ENCODE measurements at places on chromosomes 5 and 9.

GRCh38 chr9:23447166-23447565 is 378.9 kb downstream of the ELAVL2 start:
- DNase-seq = no peak

- DNase-seq = no peak
Measured at GRCh38 chr9:88017096-88017495, 42.8 kb upstream of the CDK20 start.

- DNase-seq = no peak
Measured at GRCh38 chr9:124265551-124265950, 7.8 kb downstream of the NEK6 start.

- DNase-seq = no peak
Measured at GRCh38 chr9:103981912-103982311, 112.2 kb upstream of the SMC2 start.

Data from aorta (tissue), 5 donors.